ENCODE measurements at places on chromosomes 12 and 14.
A peak's percentile ranks its signal among the peaks of the same experiment; 100 is the strongest.

- DNase-seq: peak; percentile 53
These were observed 22.0 kb upstream of the NUDT14 start for GRCh38 chr14:105203057-105203531.

GRCh38 chr14:61322011-61322798 lies 826 bp downstream of the PRKCH start:
- no peak for DNase-seq

DNA sequence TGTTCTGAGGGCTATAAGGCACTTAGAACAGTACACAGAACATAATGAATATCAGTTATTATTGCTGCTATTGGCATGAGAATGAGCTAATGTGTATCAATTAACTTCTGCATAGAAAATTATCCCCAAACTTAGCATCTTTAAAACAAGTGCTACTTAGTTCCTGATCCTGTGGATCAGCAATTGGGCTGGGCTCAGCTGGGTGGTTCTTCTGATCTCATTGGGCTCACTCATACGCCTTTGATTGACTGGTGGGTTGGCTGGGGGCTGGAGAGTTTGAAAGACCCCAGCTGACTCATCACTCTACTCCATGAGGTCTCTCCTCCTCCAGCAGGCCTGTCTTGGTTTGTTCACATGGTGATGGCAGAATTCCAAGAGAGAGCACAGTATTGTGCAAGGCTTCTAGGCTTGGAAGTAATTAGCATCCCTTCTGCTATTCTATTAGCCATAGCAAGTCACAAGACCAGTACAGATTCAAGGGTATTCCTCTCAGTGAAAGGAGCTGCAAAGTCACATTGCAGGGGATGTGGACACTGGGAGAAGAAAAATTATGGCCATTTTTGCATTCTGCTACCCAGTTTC lies 27.2 kb upstream of the HSPB8 start:
- no peak for DNase-seq

DNA sequence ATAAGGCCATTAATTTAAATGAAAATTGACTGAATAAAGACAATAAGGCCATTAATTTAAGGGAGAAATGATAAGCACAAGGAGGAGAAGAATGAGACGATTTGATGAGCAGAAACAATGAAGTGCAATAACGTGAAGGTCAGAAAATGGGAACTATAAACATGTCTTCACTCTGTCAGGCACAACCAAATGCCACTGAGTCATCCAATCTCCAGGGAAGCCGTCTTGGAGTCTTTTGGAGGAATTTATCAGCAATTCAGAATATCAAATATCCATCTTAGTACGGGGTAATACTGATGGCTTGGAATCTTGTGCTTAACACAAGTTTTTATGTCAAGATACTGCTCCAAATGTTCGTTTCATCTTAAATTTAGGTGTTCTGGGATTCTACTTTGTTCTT lies 159.9 kb downstream of the CAPZA3 start:
- no peak for DNase-seq

GRCh38 chr14:26070443-26070842 lies 527.4 kb downstream of the NOVA1 start:
- DNase-seq: no peak

DNA sequence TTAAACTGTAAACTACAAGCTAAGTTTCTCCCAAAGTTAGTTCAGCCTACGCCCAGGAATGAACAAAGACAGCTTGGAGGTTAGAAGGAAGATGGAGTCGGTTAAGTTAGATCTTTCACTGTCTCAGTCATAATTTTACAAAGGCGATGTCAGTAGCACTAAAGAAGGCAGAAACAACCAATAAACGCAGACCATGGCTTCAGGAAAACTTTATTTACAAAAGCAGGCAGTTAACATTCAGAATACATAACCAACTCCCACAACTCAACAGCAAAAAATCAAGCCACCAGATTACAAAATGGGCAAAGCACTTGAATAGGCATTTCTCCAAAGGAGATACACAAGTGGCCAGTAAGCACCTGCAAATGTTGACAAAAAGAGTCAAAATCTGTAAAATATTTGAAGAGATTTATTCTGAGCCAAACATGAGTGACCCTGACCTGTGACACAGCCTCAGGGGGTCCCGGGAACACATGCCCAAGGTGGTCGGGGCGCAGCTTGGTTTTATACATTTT lies 8.8 kb upstream of the ULK1 start:
- DNase-seq: no peak

Measured in OCI-M1 (cell line).